LoVo (cell line): ENCODE measurements at places on chromosomes 2 and 18.

DNA sequence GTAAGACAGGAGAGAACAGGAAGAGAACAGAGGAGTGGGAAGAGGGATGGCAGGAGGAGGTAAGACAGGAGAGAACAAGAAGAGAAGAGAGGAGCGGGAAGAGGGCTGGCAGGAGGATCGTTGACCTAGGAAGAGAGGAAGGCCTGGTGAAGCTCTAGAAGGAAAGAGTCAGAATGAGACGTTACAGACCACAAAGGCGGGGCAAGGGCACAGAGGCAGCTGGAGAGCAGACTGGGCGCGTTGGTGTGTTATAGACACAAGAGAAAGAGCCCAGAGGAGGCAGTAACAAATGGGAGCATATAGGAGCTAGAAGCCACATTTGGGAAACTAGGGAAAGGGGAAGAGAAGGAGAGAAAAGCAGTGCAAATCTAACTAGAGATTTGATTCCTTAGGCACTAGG, 26.6 kb downstream of the PTRHD1 start:
- no peak for DNase-seq

GRCh38 chr2:192267484-192267883, 72.8 kb upstream of the TMEFF2 start:
- no peak for DNase-seq

- no peak for DNase-seq
Observed at GRCh38 chr2:19630921-19631320, 270.9 kb downstream of the TTC32 start.

DNA sequence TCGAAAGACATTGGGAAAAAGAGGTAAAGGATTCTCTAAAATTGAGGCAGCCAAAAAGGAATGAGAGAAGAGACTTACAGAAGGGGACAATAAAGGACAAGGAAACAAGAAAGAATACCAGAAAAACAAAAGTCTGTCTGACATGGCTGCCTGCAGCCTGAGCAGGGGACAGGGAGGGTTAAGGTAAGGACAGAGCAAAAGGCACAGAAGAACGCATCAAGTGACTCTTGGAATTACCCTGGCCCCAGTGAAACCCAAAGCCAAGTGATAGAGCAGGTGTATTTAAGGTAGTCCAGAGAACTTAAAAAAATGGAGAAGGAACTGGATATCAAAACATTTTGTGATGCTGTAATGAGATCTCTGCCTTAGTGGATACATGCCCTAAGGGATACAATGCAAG, 47.1 kb upstream of the XIRP2 start:
- DNase-seq = no peak

DNA sequence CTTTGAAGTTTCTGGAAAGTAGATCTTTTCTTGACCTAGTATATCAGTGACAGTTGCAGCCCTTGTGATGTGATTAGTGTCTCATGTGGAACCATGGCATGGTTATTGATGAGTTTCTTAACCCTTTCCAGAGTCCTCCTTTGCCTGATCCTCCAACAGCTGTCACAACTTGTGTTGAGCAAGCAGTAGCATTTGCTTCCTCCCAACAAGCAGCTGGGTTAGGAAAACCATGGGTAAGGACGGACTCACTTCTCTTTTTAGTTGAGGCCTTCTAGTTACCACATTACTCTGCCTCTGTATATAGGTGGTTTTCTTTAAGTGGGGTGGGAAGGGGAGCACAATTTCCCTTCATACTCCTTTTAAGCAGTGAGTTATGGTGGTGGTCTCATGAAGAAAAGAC, 96.3 kb downstream of the XRCC5 start:
- no peak for DNase-seq

GRCh38 chr2:175872005-175872348, 130.1 kb downstream of the LNPK start:
- no peak for DNase-seq
